ENCODE measurements at places on chromosomes 2 and 18.

- peak; percentile 82 for DNase-seq
Observed at GRCh38 chr18:57898506-57899124, 95.5 kb upstream of the ATP8B1 start.

GRCh38 chr18:48732767-48733424 is 194.1 kb downstream of the CTIF start:
- peak; percentile 77 for DNase-seq

DNA sequence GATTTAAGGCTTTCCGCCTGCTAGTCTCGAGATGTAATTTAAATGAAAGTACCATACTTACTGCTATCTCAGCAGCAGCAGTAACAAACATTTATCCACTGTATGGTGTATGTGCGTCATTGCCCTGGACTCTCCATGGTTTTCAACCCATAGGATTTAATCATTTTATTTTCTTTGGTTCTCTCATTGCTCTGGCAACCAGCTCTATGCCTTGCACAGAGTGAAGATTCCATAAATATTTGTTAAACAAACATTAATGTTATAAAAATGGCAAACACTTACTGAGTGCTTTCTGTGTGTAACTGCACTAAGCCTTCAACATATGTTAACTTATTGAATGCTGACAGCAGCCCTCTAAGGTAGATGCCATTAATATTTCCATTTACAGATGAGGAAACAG is 1.3 kb upstream of the LMAN1 start:
- no peak for DNase-seq

GRCh38 chr2:20400787-20401488 is 45.9 kb upstream of the RHOB start:
- DNase-seq: peak; percentile 43

GRCh38 chr2:45922577-45922988 is 271.1 kb downstream of the PRKCE start:
- no peak for DNase-seq

- peak; percentile 40 for DNase-seq
Observed at GRCh38 chr2:106147159-106147558, 46.9 kb downstream of the UXS1 start.

- DNase-seq: no peak
Observed at GRCh38 chr18:21129566-21130216, 18.1 kb upstream of the ROCK1 start.

DNA sequence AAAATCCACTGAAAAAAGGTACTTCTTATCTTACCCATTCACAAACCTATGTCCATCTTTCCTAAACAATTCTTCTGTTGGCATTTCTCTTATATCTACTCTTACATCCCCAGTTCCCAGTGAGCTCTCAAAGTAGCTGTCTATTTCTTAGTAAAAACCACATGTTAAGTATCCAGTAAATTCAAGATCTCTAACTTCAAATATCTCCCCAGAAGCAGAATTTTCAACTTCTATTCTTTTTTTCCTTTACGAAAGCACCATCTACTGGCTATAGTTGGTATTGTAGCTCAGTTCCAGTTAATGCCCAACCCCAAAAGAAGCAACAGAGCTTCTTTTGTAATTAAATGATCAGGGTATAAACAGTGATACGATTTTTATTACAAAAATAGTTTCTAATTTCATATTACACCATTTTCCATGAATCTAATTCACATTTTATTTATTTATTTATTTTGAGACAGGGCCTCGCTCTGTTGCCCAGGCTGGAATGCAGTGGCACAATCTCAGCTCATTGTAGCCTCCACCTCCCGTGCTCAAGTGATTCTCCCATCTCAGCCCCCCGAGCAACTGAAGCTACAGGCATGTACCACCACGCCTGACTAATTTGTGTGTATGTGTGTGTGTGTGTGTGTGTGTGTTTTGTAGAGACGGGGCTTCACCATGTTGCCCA is 28.5 kb downstream of the HRH4 start:
- DNase-seq: peak; percentile 40

DNA sequence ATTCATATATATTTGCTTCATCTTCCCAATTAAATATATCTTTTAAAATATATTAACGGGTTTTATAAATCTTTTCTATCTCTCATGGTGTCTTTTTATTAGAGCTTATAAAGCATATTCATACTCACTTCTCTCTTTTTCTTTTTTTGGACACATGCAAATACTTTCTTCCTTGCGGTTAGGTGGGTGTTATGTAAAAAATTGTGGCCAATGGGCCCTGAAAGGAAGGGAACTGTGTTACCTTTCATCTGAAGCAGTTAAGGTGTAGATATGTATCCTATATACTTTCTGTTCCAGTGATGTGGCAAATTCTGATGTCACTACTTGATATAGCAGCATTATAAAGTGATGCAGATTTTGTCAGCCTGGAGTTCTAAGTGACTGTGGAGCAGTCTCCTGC is 714.5 kb downstream of the PLCL1 start:
- DNase-seq: no peak

DNA sequence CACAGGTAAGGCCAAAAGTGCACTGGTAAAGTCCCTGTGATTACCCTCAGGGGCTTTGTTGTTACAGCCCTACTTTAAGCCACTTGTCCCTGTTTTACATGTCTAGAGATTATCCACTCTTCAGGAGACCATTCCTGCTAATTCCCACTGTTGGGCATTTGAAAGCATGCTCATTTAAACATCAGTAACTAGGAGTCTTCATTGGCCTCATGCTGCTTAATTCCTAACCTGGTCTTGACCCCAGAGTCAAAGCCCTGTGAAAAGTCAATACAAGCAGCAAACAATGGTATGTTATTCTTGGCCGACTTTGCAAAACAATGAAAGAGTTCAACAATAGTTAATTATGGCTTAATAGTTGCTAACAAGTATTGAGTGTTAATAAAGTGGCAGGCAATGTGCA is 23.2 kb downstream of the AFF3 start:
- DNase-seq: no peak

- no peak for DNase-seq
Observed at GRCh38 chr2:188727846-188728245, 246.3 kb upstream of the COL3A1 start.

- peak; percentile 50 for DNase-seq
Observed at GRCh38 chr18:8962855-8963635, 139.5 kb upstream of the NDUFV2 start.

DNA sequence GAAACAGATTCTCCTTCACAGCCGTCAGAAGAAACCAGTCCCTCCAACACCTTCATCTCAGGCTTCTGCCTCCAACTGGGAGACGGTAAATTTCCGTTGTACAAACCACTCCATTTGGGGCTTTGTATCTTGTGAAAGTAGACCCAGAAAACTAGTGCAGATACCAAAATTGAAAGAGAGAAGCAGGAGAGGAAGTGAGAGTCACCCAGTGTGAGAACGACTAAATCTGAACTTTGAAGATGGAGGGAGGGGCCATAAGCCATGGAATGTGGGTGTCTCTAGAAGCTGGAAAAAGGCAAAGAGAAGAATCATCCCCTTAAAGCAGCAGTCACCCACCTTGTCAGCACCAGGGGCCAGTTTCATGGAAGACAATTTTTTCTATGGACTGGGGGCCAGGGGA is 88.3 kb upstream of the LRATD1 start:
- DNase-seq: no peak

DNA sequence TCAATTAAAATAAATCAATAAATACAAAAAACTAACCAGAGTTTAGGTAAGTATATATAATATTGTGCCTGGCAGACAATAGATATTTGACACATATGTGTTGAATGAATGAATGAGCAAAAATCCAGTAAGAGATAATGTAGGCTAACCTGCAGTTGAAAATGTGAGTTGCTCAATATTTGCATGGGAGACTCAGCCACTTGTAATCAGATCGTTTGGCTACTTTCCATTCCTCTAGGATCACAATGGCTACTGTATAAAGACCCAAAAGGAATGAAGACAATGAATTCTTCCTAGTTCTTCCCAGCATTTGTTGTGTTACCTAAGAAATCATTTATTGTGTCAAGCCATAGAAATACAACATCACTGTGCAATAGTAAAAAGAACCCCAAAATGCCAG is 25.3 kb downstream of the PIEZO2 start:
- DNase-seq: no peak

DNA sequence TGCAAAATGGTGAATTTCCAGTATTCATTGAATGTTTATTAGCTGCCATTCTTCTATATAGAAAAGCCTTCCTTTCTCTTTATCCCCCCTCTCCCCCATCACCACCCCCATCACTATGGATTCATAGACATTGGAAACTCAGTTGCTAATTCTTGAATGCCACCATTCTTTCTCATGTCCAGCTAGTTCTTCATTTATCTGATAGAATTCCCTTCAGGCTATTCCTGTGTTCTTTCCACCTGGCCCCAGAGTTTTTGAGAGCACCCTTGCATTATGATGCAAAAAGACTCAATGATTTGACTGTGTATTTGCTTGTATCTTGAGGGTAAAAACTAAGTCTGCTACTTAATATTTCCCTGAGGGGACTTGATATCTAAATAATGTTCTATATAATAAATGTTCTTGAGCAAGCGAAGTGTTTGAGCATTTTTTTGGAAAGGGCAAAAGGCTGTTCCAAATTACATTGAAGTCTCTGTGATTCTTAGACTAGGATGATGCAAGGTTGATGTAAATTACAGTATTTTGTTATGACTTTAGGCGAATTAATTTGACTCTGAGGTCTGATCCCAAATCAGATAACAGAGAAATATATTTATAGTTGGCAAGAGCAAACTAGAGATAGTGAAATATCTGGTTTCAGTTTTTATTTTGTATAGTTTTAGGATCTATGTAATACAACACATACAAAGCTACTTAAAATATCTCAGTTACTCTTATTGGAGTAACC is 18.8 kb upstream of the SOS1 start:
- DNase-seq: no peak

- no peak for DNase-seq
Observed at GRCh38 chr2:235810846-235811245, 317.0 kb downstream of the AGAP1 start.

DNA sequence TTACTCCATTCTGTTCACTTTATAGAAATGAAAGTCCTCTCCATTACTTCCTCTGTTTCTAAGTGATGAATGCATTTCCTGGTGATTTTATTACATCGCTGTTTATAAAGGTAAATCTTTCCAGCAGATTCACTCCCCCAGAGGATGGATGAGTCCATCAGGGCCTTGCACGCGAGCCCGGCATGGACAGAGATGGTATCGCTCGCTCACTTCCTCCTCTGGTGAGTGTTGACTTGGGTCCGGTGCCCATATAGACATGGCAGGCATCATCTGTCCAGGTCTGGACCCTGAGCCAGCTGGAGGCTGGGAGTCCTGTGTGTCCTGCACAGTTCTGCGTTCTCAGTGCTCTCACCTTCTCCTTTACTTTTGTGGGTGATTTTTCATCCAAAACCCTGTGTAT is 733.6 kb upstream of the SALL3 start:
- DNase-seq: no peak

GRCh38 chr2:123693836-123694235 is 331.3 kb upstream of the CNTNAP5 start:
- no peak for DNase-seq

- peak; percentile 66 for DNase-seq
Observed at GRCh38 chr2:38935568-38936172, 46.0 kb downstream of the ARHGEF33 start.

- no peak for DNase-seq
Observed at GRCh38 chr2:233152541-233152940, 92.4 kb downstream of the INPP5D start.

GRCh38 chr2:71692621-71693277 is 239.4 kb downstream of the DYSF start:
- no peak for DNase-seq

- no peak for DNase-seq
Observed at GRCh38 chr2:128834207-128834879, 515.7 kb upstream of the HS6ST1 start.

DNA sequence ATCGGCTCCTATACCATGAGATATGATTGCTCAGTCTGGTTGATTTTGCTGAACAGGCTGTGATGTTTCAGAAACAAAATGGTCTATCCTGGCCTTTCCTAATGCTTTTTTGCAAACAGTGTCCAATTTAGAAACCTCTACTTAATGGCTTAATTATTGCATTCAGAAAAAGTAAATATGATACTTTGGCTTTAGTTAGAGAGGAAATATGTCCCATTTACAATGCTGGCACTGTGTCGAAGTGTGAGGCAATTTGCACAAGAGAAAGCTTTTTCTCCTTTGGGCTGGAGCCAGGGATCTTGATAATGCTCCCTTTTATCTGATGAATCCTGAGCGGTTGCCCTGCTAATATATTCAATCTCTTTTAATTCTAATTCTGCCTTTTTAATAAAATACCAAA is 418.9 kb downstream of the EPHA4 start:
- no peak for DNase-seq

DNA sequence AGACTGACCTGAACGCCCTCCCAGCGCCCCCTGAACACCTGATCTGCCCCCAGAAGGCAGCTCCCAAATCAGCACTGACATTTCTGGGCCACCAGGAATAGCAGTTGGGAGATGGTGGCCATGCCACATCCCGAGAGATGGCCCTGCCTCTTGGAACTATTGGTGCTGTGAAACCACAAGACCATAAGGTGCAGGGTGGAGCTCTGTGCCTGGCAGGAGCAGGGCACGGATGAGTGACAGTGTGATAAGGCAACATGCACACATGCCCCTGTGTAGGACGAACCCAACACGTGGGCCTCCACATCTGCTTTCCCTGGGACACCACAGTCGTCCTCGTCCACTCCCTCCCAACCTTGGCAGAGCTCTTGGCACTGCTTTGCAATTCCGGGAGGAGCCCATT is 26.9 kb downstream of the ANO7 start:
- no peak for DNase-seq

GRCh38 chr2:11914455-11914854 is 168.0 kb downstream of the LPIN1 start:
- peak; percentile 92 for DNase-seq

All from epithelial cell of esophagus (primary cell).